ENCODE measurements at places on chromosomes 1 and 21.
A peak's percentile ranks its signal among the peaks of the same experiment; 100 is the strongest.

DNA sequence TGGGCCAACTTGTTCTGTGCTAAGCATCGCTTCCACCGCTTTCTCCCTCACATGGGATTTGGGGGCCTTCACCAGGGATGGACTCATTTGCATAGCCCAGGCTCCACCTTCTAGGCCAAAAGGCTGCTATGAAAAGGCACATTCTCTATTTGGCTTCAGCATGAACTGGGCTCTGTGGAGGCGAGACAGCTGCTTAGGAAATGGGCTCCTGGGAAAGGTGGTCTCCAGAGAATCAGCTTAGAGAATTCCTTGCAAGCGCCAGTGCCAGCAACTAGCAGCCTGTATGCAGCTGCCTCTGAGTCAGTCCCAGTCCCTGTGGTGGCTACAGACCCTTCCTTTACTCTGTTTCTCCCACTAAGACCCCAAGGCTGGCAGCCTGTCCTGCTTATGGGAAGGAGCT, 214.5 kb downstream of the HIVEP3 start:
- no peak for DNase-seq

DNA sequence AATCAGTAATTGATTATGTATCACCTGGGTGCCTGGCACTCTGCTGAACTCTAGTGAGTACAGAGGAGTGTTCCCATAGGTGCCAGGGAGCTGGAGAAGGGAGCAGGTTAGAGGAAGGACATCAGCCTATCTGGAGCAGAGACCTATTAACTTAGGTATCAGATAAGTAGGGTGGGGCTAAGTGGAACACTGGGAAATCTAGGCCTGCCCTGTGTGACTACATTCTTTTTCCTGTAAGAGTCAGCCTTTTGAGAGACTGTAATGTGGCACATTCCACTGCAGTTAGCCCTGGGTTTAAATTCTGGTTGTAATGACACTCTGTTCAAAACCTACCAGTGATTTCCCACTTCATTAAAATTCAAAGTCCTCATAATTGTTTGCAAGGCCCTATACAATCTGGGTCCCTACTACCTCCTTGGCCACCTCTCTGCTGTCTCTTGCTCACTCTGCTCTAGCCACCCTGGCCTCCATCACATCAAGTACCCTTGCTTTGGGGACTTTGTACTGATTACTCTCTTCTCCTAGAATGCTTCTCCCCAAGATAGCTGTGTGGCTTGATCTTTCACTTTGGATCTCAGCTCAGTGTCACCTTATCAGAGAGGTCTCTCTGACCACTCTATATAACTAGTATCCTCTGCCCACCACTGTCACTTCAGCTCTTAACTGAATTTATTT, 12.9 kb downstream of the STX12 start:
- DNase-seq = no peak

GRCh38 chr21:44020551-44020950, 8.4 kb downstream of the TRAPPC10 start:
- no peak for DNase-seq

- DNase-seq = peak; percentile 36
These were observed 14.1 kb downstream of the TTC3 start for GRCh38 chr21:37087188-37087587.

GRCh38 chr1:16924919-16925477, 3.3 kb downstream of the CROCC start:
- DNase-seq = no peak

GRCh38 chr1:221761354-221762002, 19.6 kb upstream of the DUSP10 start:
- DNase-seq = no peak

DNA sequence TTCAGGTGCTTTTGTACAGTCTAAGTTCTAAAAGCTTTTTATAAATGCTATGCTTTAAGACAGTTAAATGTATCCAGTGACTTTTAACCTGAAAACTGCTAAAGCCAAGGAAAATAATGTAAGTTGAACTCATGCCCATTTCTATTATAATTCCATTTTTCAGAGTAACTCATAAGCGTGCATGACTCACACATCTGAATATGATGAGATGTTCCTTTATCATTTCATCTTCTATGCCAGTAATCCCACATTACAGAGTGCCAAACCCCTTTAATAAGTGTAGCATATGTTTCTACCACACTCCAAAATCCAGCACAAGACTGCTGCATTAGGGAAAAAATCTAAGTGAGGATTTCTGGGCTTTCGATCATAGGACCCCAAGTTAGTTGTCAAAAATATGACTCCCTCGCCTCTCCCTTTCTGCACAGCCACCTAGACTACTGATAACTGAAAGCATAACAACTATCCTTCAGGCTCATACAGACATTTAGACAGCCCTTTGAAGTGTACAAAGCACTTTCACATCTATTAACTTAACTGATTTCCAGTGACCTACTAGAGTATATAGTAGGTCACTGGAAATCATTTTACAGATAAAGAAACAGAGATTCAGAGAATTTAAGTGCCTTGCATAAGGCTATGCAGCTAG, 45.3 kb downstream of the JAK1 start:
- DNase-seq = no peak

DNA sequence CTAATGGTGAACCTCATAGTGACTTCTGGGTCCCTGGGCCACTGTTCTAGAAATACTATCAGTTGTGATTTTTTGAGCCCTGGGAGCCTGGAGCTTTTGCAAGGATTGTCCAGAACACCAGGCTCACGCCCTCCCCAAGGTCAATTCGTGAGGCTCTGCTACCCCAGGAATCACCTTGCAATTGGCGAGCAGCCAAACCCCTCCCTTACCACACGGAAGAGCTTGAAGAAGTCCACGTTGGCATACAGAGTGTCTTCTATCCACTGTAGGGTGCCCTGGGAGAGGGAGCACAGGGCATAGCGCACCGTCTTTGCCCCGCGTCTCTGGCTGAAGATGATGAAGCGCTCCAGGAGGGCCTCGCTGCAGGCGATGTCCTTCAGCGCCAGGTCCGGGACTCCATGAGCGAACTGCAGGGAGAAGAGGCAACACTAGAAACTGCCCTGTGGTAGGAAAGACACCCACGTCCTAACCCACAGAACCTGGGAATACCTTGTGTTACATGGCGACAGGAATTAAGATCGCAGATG, 22.3 kb downstream of the ABCA4 start:
- DNase-seq = no peak

- DNase-seq = no peak
These were observed 32.2 kb upstream of the SAMD13 start for GRCh38 chr1:84269306-84269705.

DNA sequence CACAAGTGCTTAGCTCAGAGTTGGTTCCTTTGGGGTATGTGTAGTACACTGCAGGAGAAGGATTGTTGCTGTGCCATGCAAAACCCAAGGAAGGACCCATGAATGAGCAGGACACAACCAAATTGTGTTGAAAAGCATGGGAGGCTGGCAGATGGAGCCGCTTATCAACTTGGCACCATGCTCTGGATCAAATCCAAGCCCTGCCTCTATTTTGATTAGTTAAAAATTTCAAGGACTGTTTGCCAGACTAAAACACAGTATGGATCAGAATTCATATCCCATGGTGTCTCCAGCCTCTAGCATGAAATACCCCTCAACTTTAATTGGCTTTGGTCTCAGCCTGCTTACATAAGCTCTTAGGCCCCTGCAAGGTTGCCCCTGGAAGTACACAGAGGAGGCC, 27.8 kb downstream of the CCDC185 start:
- no peak for DNase-seq

- no peak for DNase-seq
These were observed 129.8 kb upstream of the SAMSN1 start for GRCh38 chr21:14675774-14676530.

DNA sequence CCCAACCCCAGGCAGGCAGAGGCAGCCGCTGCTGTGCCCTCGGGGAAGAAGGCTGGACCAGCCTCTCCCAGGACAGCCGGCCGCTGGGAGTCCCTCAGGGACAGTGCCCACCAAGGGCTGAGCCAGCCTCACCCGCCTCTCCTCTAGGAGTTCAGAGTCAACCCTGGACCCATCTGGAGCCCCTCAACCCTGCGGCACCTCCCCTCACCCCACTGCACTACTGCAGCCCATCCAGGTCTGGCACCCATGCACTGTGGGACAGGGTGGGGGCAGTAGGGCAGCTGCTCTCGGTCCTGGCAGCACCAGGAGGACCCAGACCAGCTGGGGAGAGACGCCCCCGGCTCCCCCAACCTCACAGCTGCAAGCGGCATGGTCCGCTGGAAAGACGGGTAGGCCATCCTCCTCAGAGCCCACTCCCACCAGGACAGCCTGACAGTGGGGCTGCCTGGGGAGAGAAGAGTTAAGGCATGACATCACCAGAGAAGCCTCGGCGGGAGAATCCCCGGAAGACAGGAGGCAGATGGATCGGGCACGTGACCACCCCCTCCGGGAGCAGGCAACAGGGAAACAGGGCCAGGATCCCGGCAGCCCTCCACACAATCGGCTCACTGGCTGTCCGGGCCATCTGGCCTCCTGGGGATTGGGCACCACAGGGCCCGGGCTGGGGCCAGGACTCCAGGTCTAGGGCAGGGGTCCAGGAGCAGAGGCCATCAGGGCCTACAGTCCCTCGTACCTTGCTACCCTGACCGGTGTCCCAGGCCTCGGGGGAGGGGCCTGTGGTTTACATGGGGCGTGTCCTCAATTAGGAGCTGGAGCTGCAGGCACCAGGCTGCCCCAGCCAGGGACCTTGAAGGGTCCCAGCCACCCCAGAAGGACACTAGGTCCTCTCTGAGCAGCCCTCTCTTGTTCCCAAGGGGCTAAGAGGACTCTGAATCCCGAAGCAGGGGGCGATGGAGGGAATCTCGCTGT, 3.1 kb downstream of the ACAP3 start:
- peak; percentile 31 for DNase-seq

DNA sequence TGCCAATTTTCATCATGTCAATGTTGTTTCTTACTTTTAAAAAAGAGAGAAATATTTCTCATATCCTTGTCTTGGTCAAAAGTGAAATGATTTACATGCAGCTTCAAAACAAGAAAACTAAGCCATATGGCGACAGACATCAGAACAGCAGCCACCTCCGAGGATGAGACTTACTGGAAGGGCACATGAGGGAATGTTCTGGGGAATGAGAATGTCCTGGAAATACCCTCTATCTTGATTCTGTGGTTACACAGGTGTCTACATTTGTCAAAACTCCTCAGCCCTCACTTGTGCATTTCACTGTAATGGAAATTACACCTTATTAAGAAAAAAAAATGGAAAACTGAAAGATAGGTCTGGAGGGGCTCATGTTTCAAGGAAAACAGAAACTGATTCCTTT, 14.2 kb upstream of the ECE1 start:
- DNase-seq = no peak

DNA sequence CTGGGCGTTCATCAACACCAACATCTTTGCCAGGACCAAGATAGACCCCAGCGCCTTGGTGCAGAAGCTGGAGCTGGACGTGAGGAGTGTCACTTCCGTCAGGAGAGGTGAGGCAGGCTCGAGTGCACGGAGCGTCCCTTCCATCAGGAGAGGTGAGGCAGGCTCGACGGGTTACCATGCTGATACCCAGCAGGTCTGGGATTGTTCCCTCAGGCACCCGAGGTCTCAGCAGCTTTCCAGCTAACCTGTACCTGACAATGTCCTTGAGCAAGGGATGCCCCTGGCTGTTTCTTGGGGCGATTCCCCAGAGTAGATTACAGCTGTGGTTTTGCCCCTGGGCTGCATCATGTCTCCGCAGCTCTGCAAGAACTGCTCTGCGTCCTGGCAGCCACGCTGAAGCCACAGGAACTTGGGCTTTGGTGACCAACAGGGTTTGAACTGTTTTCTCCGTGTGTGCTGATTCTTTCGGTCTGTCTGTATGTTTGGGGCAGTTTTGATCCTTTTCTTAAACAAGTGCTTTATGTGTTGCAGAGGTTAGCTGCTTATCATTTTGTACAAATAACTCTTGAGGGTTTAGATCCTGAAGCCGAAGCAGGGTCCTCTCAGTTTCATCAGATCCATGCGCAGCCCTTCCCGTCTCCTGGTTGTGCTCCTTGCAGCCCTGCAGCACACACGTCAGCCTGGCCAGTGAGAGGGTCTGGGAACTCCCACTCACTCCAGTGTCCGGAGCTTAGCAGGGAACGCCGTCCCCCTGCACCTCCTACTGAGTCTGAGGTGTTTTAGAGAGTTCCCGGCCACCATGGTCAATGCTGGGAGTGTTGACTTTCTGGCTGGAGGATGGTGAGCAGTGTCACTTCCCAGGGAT, 4.1 kb downstream of the SLX9 start:
- no peak for DNase-seq

- no peak for DNase-seq
These were observed 38.0 kb upstream of the PTGFRN start for GRCh38 chr1:116871779-116872146.
